G401 (cell line): ENCODE measurements at places on chromosomes 7 and 10.
A peak's percentile ranks its signal among the peaks of the same experiment; 100 is the strongest.

GRCh38 chr7:134016223-134016941, 110.8 kb upstream of the LRGUK start:
- peak; percentile 62 for DNase-seq

GRCh38 chr10:110684800-110685446, 40.8 kb downstream of the RBM20 start:
- no peak for DNase-seq

DNA sequence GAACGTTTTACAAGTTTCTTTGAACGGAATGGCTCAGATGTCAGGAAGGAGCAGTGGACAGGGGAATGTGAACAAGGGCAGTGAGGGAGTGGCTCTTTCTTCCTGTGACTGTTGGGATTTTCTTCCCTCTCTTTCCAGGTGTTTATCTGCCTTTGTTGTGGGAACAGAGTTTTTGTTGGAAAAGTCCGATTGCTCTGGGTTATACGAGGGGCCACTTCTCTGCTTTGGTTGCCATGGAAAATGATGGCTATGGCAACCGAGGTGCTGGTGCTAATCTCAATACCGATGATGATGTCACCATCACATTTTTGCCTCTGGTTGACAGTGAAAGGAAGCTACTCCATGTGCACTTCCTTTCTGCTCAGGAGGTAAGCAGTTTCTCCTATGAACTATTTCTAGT, 41.4 kb downstream of the ZRANB1 start:
- no peak for DNase-seq

DNA sequence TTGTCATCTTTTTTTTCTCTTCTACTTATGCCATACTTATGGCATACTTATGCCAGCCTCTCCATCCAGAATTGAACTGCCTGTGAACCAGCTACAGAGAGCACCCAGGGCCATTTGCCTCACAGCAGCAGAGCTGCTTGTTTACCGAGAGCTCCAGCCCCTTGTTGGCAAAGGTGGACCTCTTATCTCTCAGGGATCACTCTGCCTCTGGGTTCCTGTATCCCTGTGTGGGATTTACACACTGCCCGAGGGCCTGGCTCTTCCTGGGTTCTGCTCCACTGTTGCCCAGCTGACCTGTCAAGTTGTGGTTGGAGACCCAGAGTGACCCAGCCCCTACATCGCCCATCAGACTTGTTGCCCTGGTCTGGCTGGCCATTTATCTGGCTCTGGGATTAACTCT, 22.3 kb downstream of the MRPS33 start:
- no peak for DNase-seq

- no peak for DNase-seq
Observed at GRCh38 chr7:141884539-141885225, 31.5 kb upstream of the OR9A4 start.
